ENCODE measurements at places on chromosomes 4 and X.

DNA sequence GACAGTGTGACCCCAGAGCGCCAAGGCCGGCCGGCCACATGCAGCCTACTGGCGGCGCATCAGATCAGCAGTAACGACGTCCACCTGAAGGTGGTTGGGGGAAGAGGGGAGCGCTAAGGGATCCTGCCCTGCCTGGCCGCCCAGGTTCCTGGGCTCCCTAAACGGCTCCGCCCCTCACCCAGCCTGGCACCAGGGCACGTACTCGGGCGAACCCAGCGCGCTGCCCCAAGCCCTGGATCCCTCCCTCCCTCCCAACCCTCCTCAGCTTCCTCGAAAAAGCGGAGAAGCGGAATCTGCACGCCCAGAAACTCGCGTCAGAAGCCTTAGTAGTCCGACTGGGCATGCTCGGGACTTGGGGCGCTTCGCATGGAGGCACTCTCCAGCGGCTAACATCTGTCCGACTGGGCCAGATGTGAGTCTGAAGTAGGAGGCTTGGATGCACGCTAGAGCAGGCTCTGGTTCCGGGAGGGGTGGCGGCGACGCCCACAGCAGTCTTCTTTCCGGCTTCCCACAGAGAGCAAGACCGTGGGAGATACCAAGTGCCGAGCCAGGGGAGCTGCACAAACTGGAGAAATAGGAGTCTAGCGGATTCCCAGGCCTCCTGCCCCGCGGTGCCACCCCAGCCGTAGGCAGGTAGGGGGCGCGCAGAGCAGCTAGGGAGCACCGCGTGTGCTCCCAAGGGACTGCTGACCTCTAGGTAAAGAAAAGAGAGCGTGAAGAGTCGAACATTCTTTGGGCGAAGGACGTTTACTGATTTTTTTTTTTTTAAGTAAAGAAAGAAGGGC lies 114.3 kb upstream of the TEX13C start:
- DNase-seq = no peak

- DNase-seq = no peak
Observed at GRCh38 chr4:158259955-158260575, 49.8 kb downstream of the TMEM144 start.

DNA sequence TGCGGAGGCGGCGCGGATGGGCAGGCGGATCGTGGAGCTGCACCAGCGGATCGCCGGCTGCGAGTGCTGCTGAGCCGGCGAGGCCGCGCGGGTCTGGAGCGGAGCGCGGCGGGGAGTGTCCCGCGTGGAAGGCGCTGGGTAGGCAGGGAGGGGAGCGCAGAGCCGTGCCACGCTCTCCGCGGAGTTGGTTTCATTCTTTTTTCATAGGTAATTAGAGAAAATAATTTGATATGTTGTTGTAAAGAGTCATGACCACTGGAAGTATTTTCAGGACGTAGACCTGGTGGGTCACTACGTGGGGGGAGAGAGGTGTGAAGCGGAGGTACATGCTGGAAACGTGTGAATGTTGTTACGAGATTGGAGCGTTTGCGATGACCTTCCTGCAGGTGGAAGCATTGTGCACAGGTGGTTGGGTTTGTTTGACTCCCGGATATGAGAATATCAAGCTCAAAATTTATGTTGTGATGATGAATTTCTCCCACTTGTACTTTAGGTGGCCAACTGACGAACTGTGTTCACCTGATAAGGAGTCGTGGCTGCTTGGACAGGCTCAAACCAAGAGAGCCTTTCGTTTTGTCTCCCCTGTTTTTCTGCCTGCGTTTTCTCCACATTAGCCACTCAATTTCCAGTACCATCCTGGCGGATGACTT lies 19.1 kb upstream of the S100P start:
- DNase-seq = no peak

DNA sequence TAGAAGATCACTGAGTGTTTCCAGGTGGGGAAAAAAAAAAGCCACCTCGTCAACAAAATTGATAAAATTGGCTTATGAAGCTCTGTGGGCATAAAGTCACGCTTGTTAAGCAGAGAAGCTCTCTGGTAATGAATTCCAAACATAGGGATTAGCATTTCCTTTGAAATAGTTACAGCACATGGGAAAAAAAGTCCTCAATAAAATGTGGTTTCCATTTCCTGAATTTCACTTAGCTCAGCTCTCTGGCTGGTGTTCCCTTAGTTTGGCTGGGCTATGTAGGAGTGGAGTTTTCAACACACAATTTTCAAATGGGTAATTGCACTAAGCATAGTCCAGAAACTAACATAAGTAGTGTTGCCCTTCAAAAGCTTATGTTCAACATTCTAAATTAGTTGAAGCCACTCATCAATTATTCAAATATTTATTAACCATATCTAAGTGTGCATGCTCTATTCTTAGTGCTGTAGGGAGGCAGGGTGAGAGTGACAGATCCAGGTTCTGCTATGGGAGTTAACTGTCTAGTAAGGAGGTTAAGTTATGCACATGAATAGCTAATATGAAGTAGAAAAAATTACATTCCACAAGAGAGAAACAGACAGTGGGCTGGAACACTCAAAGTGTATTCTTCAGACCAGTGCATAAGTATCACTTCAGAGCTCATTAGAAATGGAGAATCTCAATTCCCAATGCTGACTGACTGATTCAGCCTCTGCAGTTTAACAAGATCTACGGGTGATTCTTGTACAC lies 445.7 kb downstream of the SMARCA1 start:
- DNase-seq = no peak

GRCh38 chrX:148874636-148875246 lies 374.3 kb downstream of the AFF2 start:
- no peak for DNase-seq

- no peak for DNase-seq
Observed at GRCh38 chr4:186757696-186758355, 34.2 kb upstream of the FAT1 start.

- no peak for DNase-seq
Observed at GRCh38 chrX:362351-362750, 24.4 kb downstream of the PPP2R3B start.

GRCh38 chr4:986879-987623 lies at the start of gene IDUA:
Gene IDUA, plus strand, starts transcription at chr4:987044. Its CDS starts 41 bp downstream, at chr4:987085.
- DNase-seq = no peak

GRCh38 chrX:24231131-24231540 lies 81.6 kb downstream of the ZFX start:
- DNase-seq = no peak

GRCh38 chr4:74044677-74045076 lies 6.2 kb upstream of the CXCL3 start:
- no peak for DNase-seq

GRCh38 chrX:16316331-16316730 lies 149.1 kb downstream of the MAGEB17 start:
- no peak for DNase-seq

- no peak for DNase-seq
Observed at GRCh38 chr4:113539408-113539807, 222.1 kb downstream of the CAMK2D start.

- no peak for DNase-seq
Observed at GRCh38 chrX:123455693-123456092, 271.6 kb downstream of the GRIA3 start.

GRCh38 chr4:53490965-53491622 lies 100.2 kb downstream of the LNX1 start:
- no peak for DNase-seq

- no peak for DNase-seq
Observed at GRCh38 chr4:124189545-124189944, 523.0 kb downstream of the ANKRD50 start.

GRCh38 chrX:136064661-136065043 lies 79.4 kb downstream of the SLC9A6 start:
- DNase-seq = no peak

DNA sequence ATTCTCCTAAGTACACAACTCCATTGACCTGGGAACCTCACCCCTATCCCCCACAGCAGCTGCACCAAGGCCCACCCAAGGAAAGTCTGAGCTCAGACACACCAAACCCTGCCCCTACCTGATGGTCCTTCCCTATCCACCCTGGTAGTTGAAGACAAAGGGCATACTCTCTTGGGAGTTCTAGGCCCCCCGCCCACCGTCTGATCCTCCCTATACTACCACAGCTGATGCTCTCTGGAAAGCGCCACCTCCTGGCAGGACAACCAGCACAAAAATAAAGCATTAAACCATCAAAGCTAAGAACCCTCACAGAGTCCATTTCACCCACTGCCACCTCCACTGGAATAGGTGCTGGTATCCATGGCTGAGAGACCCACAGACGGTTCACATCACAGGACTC lies 83.6 kb downstream of the ANAPC10 start:
- DNase-seq = no peak

DNA sequence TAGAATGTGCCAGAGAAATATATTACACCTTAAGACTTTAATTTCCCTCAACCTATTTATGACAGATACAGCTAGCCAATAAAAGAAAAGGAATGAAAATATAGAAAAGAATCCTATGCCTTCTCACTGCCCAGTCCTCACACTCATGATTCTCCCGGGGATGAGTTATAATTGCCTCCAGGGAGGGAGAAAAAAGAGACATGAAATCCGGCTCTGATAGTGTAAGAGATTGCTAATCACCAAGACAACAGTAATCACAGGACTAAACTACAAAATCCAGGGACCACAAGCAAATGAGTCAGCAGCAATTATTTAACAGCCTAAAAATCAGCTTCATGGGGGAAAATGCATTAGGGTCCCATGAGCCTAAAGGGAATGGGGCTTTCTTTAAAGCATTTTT lies 95.9 kb upstream of the DUSP21 start:
- no peak for DNase-seq

DNA sequence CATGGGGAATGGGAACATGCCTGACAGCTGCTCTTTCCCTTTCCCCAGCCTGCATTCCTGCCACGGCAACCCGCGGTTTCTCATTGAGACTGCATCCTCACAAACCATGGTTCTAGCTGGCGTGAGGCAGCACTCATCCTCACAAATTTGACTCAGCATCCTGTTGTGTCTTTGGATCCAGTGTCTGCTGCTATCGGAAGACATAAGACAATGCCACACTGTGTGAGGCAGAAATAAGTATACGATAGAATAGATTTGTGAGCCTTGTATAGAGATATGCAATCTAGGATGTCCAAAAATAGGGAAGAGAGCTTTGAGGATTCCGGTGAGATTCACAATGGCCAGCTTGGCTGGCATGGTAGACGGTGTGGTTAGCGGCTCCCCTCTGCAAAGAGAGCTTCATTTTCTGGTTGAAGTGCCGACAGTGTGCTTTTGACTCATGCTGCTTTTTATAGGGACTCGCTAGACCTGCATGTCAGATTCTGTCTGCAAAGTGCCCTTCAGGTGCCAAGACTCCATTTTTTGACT lies 161.3 kb upstream of the PSAPL1 start:
- no peak for DNase-seq

DNA sequence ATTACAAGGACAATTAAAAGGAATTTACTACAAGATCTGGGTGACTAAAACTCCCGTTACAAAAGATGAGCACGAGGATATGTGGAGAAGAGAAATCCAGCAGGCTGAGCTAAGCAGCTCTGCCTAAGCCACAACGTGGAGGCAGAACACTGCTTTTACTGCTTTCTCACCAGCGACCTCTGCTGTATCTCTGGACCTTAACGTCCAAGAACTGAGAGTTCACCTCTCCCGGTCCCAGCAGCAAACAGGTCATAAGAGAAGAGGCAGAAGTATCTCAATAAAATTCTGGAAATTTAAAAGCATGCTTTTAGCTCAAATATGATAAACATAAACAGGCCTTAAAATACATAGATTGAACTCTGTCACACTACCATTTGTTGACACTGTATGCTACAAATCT lies 81.0 kb downstream of the ADGRA3 start:
- DNase-seq = no peak

DNA sequence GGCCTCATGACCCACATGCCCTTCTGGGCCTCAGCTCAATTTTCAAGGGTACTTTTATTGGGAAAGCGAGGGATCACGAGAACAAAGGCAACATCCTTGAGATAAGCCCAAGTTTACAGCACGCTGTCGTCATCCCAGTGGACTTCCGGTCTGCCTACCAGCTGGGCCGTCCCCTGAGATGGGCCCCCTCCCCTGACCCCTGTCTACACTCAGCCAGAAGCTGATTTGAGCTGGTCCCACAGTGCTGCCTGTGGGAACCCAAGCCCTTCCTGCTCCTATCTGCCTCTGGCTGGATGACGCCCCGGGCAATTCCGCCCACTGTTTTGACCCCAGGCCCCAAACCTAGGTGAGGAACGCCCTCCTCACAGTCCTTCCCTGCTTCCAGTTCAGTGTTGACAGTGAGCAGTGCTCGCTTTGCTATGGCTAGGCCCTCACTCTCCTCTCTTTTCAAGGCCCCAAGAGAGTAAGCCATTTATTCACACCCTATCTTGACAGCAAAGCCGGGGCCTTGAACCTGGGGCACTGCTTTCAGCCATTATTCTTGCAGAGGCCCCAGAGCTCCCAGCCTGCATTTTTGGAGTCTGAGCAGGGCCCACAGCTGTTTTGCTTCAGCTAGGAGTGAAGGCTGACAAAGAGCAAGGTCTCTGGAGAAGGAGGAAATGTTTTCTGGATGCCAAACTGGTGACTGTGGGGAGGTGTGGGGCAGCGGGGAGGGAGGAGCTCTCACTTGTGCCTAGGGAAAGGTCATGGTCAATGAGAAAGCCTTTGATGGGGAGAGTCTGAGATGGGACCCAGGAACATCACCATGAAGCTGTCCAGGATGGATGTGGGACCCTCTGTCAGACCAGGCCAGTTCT lies 164.6 kb upstream of the BCOR start:
- DNase-seq = no peak

DNA sequence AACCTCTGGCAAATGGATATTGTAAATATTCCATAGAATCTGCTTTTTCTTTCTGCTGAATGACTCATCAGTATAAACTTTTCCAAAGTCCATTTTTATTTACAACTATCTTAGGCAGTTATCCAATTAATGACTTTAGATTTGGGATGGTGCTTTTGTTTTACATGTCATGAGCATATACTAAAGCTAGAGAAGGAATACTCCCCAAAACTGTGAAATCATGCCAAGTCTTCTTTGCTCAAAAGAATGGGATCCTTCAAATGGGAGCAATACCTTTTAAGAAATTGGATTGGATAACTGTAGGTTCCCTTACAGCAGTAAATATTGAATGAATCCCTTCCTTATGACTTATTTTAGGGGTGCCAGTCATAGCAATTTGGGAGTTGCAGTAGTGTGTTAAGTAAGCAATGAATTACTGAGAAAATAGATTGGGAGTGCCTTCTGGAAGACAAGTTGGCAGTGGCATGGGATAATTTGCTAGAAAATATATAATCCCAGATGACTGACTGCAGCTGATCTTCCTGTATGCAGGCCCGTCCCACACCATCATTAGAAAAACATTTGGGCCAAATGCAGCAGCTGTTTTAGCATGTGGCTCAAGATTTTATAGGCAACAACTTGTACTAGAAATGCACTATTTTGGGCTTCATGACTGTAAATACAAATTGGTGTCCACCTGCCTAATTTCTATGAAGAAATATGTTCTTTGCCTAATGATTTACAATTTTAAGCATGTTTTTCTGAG lies 2.8 kb downstream of the TMPRSS11D start:
- DNase-seq = no peak

Measured in vagina (tissue), 2 donors.